ENCODE measurements at places on chromosomes 7 and 10.

DNA sequence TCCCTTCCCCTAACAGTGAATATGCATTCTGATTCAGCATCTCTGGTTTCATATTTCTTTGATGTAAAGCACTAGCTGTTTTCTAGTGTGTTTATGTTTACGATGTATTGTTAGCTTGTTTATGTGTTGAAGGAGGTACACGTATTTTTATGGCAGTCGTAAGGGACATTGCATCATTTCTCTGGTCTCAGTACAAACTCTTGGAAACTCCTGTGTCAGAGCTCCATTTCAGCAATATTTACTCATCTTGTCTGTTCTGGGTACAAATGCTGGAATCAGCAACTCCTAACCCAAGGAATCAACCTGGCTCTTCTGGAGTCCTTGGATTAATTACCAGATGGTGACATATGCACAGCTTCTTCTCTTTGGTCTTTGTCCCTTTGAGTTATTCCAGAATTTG, 270.0 kb upstream of the PLXDC2 start:
- no peaks in the 10 kb centered on the region for H3K27me3 ChIP-seq
- no peak overlapping the region for H3K4me3 ChIP-seq
- H3K36me3 ChIP-seq: no peaks in the 10 kb centered on the region

- DNase-seq: no peak
- H3K4me1 ChIP-seq: no peaks in the 10 kb centered on the region
- no peak overlapping the region for H3K4me3 ChIP-seq
- H3K27ac ChIP-seq: no peak overlapping the region
- H3K27me3 ChIP-seq: peaks cover 24% of the 10 kb centered on the region
Observed at GRCh38 chr10:121460733-121461132, 137.5 kb downstream of the FGFR2 start.

GRCh38 chr10:19946791-19947190, 130.6 kb downstream of the PLXDC2 start:
- no peak for DNase-seq
- H3K4me1 ChIP-seq: peaks cover 10% of the 10 kb centered on the region
- peak overlapping the region; percentile 22 for H3K27ac ChIP-seq

DNA sequence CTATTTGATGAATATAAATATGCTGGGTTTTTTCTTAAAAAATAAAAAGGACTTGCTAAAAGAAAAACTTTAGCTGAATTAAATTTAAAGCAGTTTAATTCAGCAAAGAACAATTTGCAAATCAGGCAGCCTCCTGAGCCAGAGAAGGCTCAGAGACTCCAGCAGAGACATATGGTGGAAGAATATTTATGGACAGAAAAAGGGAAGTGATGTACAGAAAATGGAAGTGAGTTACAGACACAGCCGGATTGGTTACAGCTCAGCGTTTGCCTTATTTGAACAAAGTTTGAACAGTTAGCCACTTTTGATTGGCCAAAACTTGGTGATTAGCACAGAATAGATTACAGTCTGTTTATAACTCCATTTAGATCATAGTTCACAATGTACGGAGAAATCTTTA, 110.3 kb downstream of the GAD2 start:
- no peaks in the 10 kb centered on the region for H3K4me1 ChIP-seq
- no peak for DNase-seq
- no peaks in the 10 kb centered on the region for H3K36me3 ChIP-seq
- no peak overlapping the region for H3K4me3 ChIP-seq

GRCh38 chr7:81007051-81007450, 88.2 kb upstream of the SEMA3C start:
- H3K27ac ChIP-seq: peak overlapping the region; percentile 65
- DNase-seq: peak; percentile 95
- H3K4me3 ChIP-seq: no peak overlapping the region
- H3K27me3 ChIP-seq: no peaks in the 10 kb centered on the region

GRCh38 chr7:128383776-128384175, 22.3 kb upstream of the PRRT4 start:
- H3K4me3 ChIP-seq: no peak overlapping the region
- DNase-seq: no peak
- no peaks in the 10 kb centered on the region for H3K36me3 ChIP-seq
- peak overlapping the region; percentile 25 for H3K27ac ChIP-seq

GRCh38 chr7:33882040-33882837, 23.1 kb upstream of the BMPER start:
- peaks cover 3% of the 10 kb centered on the region for H3K4me1 ChIP-seq
- no peaks in the 10 kb centered on the region for H3K27me3 ChIP-seq
- no peak overlapping the region for H3K27ac ChIP-seq
- no peak overlapping the region for H3K4me3 ChIP-seq
- peak; percentile 51 for DNase-seq

DNA sequence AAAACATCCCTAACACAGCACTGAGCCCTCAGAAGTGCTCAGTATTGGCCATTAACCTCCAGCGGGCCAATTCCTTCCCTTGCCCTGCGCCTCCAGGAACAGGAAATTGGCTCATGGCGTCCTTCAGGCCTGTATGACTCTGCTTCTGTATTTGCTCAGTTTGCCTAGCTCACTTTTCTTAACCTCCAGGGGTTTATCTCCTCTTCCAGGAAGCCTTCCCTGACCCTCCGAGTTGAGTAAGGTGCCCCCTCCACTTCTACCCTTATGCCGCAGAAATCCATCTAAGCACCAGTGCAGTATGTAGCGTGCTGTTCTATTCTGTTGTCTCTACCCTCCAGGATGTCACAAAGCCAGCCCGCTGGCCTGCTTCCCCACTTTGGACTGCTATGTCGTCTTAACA, 1.1 kb upstream of the SFXN4 start:
- H3K4me3 ChIP-seq: no peak overlapping the region
- peaks cover 19% of the 10 kb centered on the region for H3K4me1 ChIP-seq
- H3K27ac ChIP-seq: no peak overlapping the region
- no peak for DNase-seq
- H3K27me3 ChIP-seq: no peaks in the 10 kb centered on the region

DNA sequence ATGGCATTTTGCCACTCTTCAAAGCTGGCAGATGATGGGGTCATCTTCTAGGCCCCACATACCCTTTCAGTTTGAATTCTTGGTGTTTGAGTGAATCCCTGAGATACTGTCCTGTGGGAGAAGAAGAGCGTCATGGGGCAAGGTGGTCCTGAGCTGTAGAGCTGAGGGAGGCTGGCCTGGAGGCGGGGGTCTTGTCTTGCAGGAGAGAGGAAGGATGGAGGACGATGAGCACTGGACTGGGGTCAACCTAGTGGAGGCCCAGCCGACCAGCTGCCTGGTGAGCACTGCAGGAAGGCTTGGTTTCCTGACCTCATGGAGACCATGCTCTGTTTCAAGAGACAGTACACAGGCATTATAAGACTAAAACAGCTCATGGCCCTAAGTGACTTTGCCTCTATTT, 114.6 kb downstream of the TACC2 start:
- no peak overlapping the region for H3K4me3 ChIP-seq
- H3K27me3 ChIP-seq: no peaks in the 10 kb centered on the region
- no peak for DNase-seq
- H3K36me3 ChIP-seq: peaks cover 2% of the 10 kb centered on the region

GRCh38 chr7:151249732-151250072, 1.2 kb upstream of the SMARCD3 start:
- H3K4me3 ChIP-seq: peak overlapping the region; percentile 90
- DNase-seq: peak; percentile 84
- peaks cover 9% of the 10 kb centered on the region for H3K27me3 ChIP-seq

DNA sequence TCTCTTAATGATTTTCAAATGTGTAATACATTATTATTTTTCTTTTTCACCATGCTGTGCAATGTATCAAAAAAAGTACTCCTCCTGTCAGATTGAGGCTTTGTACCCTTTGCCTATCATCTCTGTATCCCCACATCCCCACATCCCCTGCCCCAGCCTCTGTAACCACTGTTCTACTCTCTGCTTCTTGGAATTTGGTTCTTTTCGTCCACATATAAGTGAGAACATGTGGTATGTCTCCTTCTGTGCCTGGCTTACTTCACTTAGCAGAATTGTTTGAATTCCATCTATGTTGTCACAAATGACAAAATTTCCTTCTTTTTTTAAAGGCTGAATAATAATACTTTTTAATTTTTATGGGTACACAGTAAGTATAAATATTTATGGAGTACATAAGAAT, 13.8 kb downstream of the TAF3 start:
- no peak for DNase-seq
- peaks cover under 1% of the 10 kb centered on the region for H3K36me3 ChIP-seq
- no peaks in the 10 kb centered on the region for H3K27me3 ChIP-seq
- H3K4me1 ChIP-seq: peaks cover 3% of the 10 kb centered on the region
- H3K27ac ChIP-seq: no peak overlapping the region
- H3K4me3 ChIP-seq: no peak overlapping the region

GRCh38 chr7:138838166-138838565, 40.2 kb upstream of the ATP6V0A4 start:
- DNase-seq: peak; percentile 54
- H3K36me3 ChIP-seq: peaks cover 15% of the 10 kb centered on the region
- H3K27me3 ChIP-seq: no peaks in the 10 kb centered on the region
- no peak overlapping the region for H3K4me3 ChIP-seq

- no peaks in the 10 kb centered on the region for H3K27me3 ChIP-seq
- peaks cover 3% of the 10 kb centered on the region for H3K4me1 ChIP-seq
- H3K36me3 ChIP-seq: no peaks in the 10 kb centered on the region
- peak; percentile 62 for DNase-seq
- H3K27ac ChIP-seq: peak overlapping the region; percentile 23
Observed at GRCh38 chr7:92973293-92973731, 136.9 kb upstream of the CDK6 start.

DNA sequence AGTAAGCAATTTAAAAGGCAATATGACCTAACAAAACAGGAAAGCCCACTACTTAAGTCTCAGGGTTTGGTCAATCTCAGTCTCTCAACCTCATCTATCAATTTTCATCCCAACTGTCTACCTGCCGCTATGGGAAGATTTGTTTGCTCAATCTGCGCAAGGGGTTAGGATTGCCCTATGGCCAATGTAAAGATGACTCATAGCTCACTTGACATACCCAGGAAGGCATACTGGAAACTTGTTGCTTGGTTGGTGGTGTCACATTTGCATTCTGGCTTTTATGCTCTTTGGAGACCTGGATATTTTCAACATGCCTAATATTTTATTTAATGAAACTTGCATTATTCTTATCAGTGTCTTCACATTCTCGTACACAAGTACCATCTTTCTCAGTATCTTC, 78.1 kb upstream of the TMEM196 start:
- H3K27ac ChIP-seq: no peak overlapping the region
- no peaks in the 10 kb centered on the region for H3K4me1 ChIP-seq
- H3K27me3 ChIP-seq: no peaks in the 10 kb centered on the region
- H3K4me3 ChIP-seq: no peak overlapping the region

GRCh38 chr7:85567983-85568382, 381.1 kb upstream of the SEMA3D start:
- H3K4me3 ChIP-seq: no peak overlapping the region
- H3K36me3 ChIP-seq: no peaks in the 10 kb centered on the region
- H3K27me3 ChIP-seq: no peaks in the 10 kb centered on the region
- H3K27ac ChIP-seq: no peak overlapping the region
- no peaks in the 10 kb centered on the region for H3K4me1 ChIP-seq

DNA sequence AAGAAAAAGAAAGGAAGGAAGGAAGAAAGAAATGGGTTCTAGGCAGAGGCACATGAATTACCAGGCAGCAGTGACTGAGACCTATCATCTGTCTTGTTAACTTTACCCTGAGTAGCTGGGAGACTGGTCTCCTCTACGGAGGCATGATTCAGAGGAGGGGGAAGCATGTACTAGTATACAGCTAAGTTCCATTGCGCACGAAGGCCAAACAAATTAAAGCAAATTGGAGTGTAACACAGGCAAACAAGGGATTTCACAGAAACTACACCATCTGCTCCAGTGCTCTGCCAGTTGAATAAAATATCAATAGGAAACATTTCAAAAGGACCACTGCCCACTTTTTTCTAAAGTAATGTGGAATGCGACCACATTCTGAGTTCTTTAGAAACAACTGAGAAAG, 65.9 kb upstream of the RSU1 start:
- H3K4me1 ChIP-seq: no peaks in the 10 kb centered on the region
- no peaks in the 10 kb centered on the region for H3K27me3 ChIP-seq
- no peak overlapping the region for H3K27ac ChIP-seq
- no peaks in the 10 kb centered on the region for H3K36me3 ChIP-seq
- DNase-seq: peak; percentile 48

DNA sequence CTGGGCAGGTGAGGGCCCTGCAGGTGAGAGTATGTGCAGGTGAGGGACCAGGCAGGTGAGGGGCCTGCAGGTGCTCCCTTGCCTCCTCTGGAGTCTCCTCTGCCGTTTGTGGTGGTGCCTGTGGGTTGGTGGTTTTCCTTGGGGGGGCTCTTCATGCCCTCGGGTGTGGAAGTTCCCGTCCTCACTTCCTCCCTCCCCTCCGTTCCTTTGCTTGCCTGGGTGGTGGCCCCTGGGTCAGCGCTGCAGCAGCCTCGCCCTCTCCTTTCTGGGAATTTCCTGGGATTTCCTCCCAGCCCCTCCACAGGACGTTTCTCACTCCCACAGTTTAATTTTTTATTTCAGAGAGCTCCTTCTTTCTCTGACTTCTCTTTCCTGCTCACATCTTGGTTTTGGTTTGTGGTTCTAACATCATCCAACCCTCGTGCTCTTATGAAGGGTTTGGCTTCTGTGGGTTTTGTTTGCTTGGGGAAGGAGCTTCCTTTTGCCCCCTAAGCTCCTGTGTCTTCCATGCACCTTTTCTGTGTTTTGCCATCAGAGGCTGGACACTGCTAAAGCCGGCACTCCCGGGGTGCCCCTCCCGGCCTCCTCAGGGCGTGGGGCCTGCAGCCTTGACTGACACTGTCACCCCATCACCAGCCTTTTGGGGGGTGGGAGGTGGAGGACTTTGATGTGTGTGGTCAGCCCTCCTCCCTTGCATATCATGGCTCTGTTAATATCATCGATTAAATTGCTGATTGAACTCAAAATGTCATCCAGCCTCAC, 29.2 kb upstream of the ADGRA1 start:
- H3K4me1 ChIP-seq: no peaks in the 10 kb centered on the region
- DNase-seq: no peak
- H3K27me3 ChIP-seq: peaks cover 19% of the 10 kb centered on the region
- H3K27ac ChIP-seq: no peak overlapping the region

- no peak overlapping the region for H3K4me3 ChIP-seq
- no peak overlapping the region for H3K27ac ChIP-seq
- H3K4me1 ChIP-seq: peaks cover 2% of the 10 kb centered on the region
- H3K36me3 ChIP-seq: no peaks in the 10 kb centered on the region
Observed at GRCh38 chr10:88162852-88163251, 299.4 kb downstream of the PTEN start.

DNA sequence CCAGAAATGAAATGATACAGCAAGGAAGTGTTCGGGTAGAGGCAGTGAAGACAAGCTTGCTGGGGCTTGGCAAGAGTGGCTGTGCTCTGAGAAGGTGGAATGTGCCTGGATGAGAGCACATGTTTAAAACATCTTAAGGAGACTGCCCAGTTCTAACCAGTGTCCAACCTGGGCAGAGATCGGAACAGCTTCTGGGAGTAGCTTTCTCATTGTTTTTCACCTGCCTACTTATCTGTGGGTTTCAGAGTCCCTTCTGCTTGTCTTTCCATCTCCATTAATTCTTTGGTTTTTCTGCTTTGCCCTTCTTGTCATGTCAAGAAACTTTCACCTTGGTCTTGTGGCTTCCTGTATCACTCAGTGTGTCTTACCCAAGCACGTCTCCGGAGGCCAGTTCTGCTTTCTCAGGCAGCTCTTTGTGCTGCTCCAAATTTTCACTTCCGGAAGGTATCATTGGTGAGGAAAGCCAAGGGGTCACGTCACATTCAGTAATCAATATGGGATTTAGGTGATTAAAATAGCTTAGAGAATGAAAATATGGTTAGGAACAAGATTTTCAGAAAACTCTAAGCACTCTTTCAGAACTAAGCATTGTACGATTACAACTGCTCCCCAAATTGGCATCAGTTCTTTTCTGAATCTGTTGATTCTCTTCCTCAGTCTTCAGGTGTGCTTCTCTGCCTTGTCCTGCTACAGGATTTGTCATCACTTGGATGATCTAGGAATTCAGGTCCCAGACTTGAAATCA, 5.5 kb upstream of the LAMB4 start:
- H3K4me3 ChIP-seq: no peak overlapping the region
- no peaks in the 10 kb centered on the region for H3K27me3 ChIP-seq
- peaks cover 3% of the 10 kb centered on the region for H3K4me1 ChIP-seq
